Fibroblast of villous mesenchyme (primary cell): ENCODE measurements at places on chromosomes 1 and 21. TPM values are rescaled to one million over a fixed set of nuclear protein-coding genes. Genes with fewer than 3 reads are reported as not detected.
A peak's percentile ranks its signal among the peaks of the same experiment; 100 is the strongest.

LRRIQ3 gene
- 0.32 and 1.7 TPM in 2 replicates for total RNA-seq

LMX1A gene
- total RNA-seq, result not detected in 2 replicates

- DNase-seq, result no peak
Observed at GRCh38 chr1:153262070-153262366, 2.5 kb downstream of the LORICRIN start.

GRCh38 chr1:106787520-106787919 is 269.0 kb upstream of the PRMT6 start:
- no peak for DNase-seq

MNDA gene
- not detected in 2 replicates for total RNA-seq

ALPL gene
- 1.3 and 1.7 TPM in 2 replicates for total RNA-seq

DNA sequence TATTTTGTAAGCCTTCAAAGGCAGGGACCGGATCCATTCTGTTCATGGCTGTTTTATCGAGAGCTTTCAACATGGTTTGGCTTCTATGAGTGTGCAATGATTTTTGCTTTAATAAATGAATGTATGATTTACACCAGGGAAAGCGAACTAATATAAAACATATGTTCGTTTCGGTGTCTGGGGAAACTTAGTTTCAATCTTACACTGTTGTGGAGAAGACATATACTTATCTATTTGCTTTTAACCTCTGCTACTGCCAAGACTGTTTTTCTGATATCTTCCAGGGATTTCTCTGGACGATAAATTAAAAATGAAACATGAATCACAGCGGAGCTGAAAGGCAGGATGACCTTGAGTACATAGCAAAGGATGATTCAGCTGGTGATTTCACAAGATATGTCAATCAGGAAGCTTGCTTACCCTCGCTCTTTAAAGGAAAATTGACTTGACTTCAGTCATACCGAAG is 14.7 kb upstream of the CYYR1 start:
- peak; percentile 67 for DNase-seq

DNA sequence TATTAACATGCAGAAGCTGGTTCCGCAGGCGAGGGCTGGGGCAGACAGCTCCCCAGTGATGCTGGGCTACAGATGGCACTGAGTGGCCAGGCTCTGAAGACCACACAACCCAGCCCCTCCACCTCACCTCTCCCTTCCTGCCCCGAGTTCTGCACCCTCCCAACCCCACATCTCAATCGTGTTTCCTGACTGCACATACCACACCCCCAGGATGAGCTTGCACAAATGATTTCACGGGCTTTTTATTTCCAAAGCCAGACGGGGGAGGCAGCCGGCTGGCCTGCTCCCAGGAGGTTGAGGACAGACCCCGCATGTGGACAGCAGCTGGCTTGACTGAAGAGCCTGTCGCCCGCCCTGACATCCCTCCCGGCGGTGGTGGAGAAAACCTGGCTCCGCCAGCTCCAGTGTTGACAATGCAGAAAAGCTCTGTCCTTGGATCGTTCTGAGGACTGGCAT is 21.4 kb upstream of the ALDH4A1 start:
- DNase-seq, result peak; percentile 66

NPR1 gene
- total RNA-seq, result 1.6 and 3.9 TPM in 2 replicates

DNA sequence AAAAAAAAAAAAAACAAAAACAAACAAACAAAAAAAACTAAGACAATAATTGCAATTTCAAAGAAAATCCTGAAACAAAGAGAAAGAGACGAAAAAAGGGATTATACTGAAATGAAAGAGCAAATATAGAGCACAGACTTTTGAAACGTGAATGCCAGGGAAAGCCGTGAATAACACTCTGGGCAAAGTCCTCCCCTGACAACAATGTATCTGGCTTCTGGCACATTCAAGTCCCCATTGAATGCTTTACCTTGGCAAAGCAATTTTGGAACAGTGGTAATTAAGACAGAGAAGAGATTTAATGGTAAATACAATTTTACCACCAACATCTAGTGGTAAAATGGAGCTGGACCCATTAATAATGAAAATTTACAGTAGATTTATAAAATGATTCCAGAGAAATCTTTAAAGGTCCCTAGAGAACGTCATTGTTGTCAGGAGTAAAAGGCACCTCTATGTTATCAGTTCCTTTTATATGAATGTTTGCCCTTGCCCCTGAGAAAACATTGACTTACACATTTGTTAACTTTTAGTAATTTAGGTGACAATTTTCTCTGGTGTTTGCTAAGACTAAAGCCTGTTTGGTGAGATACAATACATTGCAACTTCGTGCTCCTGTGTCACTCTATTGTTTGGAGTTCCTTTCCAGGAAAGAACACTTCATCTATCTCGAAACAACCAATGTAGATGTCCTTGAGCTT is 89.7 kb downstream of the GREM2 start:
- DNase-seq, result no peak

BRINP3 gene
- not detected in 2 replicates for total RNA-seq

CYP4A22 gene
- total RNA-seq, result not detected in 2 replicates

VSIG8 gene
- total RNA-seq, result under 0.01 TPM in 1 of 2 replicates, not detected in the other

DNA sequence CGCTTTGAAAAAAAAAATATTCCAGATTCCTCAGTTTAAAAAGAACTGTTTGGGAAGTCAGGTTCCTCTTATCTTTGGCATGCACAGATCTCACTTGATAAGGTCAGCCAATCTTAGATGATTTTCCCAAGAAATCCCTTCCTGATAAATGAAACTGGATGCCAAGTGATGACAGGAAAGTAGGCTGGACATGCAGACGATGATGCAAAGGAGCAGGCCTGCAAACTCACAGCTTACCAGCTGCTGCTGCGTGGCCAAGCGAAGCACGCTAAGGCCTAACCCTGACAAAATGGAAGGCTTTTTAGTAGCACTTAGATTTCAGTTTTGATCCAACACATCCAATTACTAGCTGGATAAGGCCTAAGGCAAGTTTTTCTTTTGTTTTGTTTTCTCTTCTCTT is 10.1 kb downstream of the TADA1 start:
- peak; percentile 55 for DNase-seq

GRCh38 chr1:156510709-156511108 is 10.1 kb upstream of the MEF2D start:
- DNase-seq, result peak; percentile 71

RAB7B gene
- total RNA-seq, result 4.2 and 5.2 TPM in 2 replicates

GRCh38 chr1:185645162-185645640 is 89.0 kb upstream of the HMCN1 start:
- peak; percentile 54 for DNase-seq

NEGR1 gene
- total RNA-seq, result 7.1 and 13.8 TPM in 2 replicates

GPR25 gene
- not detected in 2 replicates for total RNA-seq

DNA sequence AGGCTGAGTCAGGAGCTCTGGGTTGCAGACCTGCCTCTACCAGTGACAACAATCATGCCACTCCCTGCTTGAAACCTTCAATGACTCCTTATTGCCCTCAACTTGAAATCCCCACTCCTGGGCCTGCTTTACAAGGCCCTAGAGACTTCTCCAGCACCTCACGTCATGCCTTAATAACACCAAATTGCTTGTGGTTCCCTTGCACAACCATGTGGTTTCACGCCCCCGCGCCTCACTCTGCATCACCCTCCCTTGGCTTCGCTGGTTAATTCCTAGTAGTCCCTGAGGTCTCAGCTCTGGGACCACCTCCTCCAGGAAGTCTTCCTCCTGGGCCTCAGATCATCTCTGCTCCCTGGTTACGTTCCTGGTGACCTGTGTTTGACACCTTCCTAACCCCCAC is 33.0 kb downstream of the EPHA2 start:
- peak; percentile 94 for DNase-seq

- peak; percentile 94 for DNase-seq
Observed at GRCh38 chr21:27277110-27277509, 310.2 kb upstream of the ADAMTS5 start.

CD53 gene
- total RNA-seq, result not detected in 2 replicates

GRCh38 chr1:8831340-8831739 is 13.9 kb upstream of the RERE start:
- peak; percentile 21 for DNase-seq

DNA sequence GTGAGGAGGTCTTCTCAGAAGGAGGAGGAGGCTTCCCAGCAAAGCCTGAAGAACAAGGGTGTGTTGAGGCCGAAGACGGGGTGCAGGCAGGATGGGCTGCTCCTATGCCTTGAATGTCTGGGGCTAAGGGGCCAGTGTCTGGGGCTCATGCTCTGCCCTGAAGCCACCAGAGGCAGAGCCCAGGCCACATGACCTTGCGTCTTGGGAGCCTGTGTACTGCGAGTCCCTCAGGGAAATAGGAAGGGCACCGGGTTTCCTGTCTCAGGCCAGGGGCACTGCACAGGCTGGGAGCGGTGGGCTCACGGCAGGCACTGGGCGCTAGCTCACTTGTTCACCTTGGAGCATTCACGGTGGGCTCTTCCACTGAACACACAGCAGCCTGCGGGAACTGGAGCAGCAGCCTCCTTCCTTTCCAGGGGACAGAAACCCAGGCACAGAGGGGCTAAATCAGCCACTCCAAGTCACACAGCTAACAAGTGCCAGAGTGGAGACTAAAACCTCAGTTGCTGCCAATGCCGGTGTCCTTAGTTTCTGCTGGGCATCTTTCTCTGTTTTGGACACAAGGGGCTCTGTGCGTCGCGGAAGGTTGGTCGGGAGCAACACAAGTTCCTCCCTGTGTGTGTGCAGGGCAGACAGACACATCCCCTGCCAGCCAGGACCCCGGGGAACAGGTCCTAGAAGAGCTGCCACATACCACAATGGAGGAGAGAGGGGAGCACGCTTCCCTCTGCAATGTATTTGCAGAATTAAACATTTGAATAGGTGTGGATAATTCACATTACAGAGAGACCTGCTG is 104.8 kb upstream of the C1orf174 start:
- no peak for DNase-seq

- DNase-seq, result no peak
Observed at GRCh38 chr1:218715961-218716669, 371.0 kb downstream of the TGFB2 start.

CAMK2N1 gene
- 8.4 and 9.5 TPM in 2 replicates for total RNA-seq

- no peak for DNase-seq
Observed at GRCh38 chr1:151981178-151981525, 12.5 kb downstream of the S100A10 start.

SH3BGR gene
- total RNA-seq, result 2.2 and 2.6 TPM in 2 replicates

DNA sequence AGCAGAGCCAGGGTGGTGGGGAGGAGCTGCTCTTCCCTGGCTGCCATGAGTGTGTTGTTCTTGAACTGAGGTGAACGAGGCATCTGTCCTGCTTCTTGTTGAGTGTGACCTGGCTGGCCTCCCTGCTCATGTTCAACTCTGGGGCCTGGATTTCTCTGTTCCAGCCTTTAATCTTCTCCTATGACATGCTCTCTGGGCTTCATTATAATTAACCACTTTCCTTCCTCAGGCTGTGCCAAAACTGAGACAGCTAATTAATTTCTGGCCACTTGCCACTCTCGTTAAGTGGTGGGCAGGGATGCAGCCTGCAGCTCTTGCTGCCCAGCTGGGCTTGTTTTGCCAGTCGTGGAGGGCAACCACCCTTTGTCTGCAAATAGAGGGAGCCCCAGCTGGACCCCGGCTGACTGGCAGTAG is 23.3 kb downstream of the OPRD1 start:
- no peak for DNase-seq

- DNase-seq, result no peak
Observed at GRCh38 chr1:92509619-92510018, 22.9 kb upstream of the GFI1 start.

DNA sequence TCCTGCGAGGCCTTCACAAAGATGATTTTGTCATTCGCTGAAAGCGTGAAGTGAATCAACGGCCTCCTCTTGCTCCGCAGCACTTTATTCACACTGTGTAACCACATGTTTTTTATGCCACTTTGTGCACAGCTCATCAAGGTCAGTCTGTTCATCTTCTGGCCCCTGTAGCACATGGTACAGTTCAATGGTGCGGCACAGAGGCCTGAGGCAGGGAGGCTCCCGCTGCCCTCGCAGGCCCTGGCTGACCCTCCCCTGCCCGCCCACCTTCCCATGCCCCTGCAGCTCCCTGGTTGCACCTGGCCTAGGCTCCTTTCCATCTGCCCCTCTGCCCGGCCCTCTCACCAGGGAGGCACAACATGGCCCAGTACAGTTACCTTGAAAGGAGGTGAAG is 87.5 kb downstream of the CD247 start:
- no peak for DNase-seq

KCNA2 gene
- under 0.01 TPM in 1 of 2 replicates, not detected in the other for total RNA-seq

IVL gene
- total RNA-seq, result not detected in 2 replicates

GRCh38 chr21:43609501-43610340 is 49.6 kb downstream of the HSF2BP start:
- DNase-seq, result peak; percentile 93

- no peak for DNase-seq
Observed at GRCh38 chr1:29653886-29654450, 417.6 kb downstream of the PTPRU start.

GRCh38 chr1:58570817-58571216 is 6.2 kb downstream of the TACSTD2 start:
- DNase-seq, result no peak

DENND2C gene
- 2.6 and 3.2 TPM in 2 replicates for total RNA-seq

DNA sequence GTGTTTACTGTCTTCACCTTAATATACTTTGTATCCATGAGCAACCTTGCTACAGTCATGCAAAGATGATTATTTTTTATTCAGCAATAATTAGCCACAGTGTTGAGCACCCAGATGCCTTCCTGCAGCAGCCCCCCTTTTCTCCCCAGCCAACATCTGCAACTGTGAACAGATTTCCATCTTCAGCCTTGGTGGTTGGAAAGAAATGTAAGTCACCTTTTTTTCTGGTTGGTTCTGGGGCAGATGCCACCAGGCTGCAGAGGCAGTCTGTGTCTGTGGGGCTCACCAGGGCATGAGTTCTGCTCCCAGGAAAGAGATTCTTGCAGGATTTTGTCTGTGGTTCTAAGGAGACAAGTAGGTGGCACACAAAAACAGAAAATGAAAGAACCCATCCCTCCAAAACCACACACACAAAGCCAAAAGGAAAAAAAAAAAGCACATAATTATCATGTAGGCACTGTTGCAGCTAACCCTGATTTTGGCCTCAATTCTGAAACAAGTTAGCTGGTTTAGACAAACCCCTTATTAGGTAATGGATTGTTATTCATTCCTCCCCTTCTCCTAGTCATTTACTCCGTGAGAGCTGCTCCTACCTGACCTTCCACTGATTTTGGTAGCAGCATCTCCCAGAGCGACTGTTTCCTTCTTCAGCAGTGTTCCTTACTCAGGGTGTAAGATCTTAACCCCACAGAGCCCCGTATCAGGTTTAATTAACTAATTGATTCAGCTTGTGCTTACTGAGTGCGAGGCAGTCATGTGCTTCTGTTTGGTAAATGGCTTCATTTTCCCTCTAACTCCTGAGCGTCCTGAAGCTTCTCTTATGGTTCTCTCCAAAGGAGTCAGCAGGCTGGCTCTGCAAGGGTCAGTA is 36.5 kb downstream of the GALNT2 start:
- peak; percentile 55 for DNase-seq

GRCh38 chr1:22133247-22133930 is 9.5 kb downstream of the WNT4 start:
- no peak for DNase-seq

F13B gene
- not detected in 2 replicates for total RNA-seq

- DNase-seq, result no peak
Observed at GRCh38 chr1:221289103-221289502, 409.9 kb downstream of the HLX start.

DNA sequence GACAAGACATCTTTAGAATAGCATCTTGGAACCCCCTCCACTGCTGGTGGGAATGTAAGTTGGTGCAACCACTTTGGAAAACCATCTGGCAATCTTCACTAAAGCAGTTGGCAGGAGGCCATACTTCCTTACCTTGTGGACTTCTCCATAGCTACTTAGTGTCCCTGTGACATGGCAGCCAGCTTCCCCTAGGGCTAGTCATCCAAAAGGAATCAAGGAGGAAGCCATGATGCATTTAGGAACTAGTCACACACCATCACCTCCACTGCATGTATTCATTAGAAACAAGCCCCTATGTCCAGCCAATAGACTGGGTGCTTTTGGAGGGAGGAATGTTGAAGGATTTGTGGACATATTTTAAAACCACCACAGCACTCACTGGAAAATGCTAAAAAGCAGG is 19.9 kb downstream of the MX2 start:
- DNase-seq, result no peak

GRCh38 chr1:182213163-182213562 is 151.7 kb upstream of the ZNF648 start:
- no peak for DNase-seq
